ENCODE measurements at places on chromosomes 13 and 19.

GRCh38 chr13:111281751-111282311 lies 38.6 kb upstream of the TEX29 start:
- DNase-seq, result no peak

DNA sequence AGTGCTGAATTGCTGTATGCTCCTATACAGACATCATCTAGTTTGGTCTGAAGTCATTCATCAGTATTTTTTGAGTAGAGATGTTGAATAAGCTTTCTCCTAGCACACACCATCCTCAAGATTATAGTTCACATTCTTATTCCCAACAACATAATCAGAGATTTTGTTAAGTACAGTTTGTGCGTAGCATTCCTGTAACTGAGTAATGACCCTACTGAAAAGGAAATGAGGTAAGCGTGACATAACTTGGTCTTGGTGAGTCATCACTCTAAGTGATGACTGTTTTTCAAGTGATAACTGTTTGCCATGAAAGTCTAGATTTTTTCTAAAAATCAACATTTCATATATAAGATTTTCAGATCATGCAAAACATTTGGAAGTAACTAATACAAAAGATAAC lies 18.5 kb upstream of the FAM216B start:
- DNase-seq, result no peak

- DNase-seq, result no peak
Measured at GRCh38 chr13:22765547-22765946, 415.2 kb upstream of the SGCG start.

- no peak for DNase-seq
Measured at GRCh38 chr19:45764945-45765701, 3.9 kb downstream of the SIX5 start.

DNA sequence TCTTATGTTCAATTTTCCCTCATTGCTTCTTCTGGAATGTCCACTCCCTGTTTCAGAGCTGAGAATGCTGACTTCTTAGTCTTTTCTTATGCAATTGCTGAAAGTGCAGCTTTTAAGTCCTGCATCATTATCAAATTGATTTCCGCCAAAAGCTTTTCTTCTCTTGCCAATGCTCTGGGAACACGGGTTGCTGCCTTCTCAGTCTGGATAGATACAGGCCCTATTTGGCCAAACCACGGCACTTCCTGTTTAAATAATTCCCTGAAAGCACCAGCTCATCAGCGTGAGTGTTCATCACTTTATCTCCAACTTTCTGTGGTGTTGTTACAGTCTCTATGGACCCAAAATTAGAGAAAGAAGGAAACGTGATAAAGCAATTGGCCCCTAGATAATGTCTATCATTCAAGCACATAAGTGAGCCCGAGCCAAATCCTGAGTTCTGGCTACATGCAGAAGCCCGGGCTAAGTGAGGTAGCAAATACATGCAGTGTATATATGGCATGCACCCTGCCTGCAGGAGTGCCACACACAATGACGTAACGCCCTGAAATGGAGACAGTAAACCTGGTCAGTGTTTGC lies 85.7 kb downstream of the CYSLTR2 start:
- no peak for DNase-seq

- DNase-seq, result peak; percentile 81
Measured at GRCh38 chr19:47445937-47446402, 25.7 kb downstream of the SLC8A2 start.

GRCh38 chr13:95226050-95226449 lies 75.2 kb downstream of the ABCC4 start:
- no peak for DNase-seq

- no peak for DNase-seq
Measured at GRCh38 chr13:25420161-25420560, 48.4 kb downstream of the ATP8A2 start.

DNA sequence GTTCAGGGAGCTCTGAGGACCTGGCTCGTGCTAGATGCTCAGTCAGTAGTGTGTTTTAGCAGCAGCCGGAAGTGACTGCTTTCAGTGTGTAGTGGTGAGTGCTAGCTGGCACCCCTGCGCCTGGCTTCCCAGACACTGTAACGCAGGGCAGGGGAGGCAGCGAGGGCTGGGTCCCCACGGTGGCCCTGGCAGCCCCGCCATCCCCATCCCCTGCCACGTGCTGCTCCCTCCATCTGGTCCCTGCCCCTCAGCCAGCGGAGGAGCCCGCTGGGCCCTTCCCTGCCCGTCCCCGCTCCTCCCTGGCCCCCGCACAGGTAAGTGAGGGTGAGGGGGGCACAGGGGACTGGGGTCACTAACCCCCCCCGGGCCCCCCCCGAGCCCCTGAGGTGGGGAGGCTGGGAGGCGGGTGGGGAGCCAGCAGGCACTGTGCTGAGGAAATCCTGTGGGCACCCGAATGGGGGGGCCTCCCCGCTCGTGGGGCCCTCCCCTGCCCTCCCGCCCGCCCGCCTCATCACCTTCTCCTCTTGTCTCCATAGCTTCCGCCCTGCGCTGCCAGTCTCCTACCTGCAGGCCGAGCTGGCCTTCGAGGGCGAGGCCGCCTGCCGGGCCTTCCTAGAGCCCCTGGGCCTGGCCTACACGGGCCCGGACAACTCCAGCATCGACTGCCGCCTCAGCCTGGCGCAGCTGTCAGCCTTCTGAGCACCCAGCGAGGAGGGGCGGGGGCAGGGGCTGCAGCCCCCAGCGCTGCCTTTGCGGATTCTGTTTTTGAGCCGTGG lies 3.2 kb downstream of the LENG9 start:
- no peak for DNase-seq

DNA sequence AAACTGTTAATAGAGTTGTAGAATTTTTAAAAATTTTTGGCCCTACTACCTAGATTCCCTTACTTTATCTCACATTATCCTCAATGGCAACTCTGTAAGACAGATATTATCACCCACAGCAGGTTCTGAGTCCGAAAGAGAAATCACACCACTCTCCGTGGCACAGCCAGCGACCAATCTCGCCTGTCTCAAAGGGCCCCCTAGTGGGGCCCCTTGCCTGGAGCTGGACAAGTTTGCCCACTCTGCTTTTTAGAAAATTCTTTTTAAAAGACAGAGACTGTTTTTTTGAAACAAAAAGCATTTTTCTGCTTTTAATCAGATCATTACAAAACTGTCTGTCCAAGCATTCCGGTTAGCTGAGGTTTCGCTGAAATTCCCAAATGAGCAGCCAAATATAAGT lies 21.7 kb downstream of the PHF11 start:
- no peak for DNase-seq

DNA sequence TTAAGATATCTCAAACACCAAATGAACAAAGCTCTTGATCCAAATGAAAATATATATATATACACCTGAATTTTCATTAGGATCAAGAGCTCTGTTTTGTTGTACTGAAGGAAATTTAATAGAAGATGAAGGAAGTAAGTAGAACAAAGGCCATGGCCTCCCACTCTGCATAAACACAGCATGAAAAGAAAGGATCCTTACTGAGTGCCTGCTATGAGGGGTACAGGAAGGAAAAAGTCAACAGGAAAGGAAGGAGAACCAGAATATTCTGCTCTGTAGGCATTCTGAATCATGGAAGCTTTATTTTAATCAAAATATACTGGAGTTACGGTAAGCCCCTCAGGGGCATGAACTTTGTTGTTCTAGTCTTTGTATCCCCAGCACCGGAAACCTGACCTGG lies 22.1 kb downstream of the TMTC4 start:
- DNase-seq, result no peak

DNA sequence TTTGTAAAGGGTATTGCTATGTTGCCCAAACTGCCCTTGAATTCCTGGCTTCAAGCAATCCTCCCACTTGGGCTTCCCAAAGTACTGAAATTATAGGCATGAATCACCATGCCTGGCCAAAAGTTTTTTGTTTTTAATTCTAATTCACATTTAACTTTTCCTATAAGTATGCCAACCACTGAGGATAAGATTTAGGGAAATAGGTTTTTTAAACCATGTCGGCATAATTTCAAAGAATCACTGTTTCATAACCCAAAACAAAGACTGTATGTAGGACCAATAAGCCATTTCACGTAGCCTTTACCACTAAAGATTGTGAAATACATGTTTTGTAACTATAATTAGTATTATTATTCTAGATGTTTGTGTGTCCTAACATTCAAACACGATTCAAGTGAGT lies 8.2 kb downstream of the ZDHHC20 start:
- no peak for DNase-seq

DNA sequence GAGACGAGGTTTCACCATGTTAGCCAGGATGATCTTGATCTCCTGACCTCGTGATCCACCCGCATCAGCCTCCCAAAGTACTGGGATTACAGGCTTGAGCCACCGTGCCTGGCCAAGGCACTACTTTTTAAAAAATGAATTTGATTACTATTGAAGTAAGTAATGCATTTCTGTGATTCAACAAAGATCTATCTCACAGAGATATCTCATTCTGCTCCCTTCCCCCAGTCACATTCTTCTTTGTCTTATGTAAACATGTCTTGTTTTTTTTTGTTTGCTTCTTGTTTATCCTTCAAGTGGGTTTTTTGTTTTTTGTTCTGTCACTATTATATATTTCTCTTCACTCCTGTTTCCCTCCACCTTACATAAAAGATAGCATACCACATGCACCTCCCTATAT lies 6.6 kb downstream of the ZNF146 start:
- DNase-seq, result no peak

DNA sequence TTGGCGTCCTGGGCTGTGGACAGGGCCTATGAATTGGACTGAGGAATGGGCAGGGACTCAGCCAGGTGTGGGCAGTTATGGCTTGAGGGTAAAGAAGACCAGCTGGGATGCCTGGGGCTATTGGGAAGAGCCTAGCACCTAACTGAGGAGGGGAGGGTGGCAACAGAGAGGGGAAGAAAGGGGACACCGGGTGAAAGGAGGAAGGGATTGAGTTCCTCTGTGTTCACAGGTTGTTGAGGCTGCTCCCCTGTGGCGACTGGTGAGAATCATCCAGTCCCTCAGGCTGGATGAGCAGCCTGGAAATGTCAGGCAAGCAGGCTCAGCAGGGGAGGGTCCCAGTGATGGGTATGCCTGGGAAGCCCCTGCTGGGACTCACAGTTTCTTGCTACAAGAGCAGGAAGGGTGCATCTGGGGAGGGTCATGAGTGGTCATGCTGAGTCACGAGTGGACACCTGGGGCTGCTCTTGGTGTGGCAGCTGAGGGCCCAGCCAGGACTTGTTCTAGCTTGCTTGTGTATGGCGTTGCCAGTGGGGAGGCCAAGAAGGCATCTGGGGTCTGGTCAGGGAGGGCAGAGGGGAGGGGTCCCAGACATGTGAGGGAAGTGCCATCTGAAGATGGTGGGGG lies 1.4 kb downstream of the ZNF324 start:
- DNase-seq, result no peak

DNA sequence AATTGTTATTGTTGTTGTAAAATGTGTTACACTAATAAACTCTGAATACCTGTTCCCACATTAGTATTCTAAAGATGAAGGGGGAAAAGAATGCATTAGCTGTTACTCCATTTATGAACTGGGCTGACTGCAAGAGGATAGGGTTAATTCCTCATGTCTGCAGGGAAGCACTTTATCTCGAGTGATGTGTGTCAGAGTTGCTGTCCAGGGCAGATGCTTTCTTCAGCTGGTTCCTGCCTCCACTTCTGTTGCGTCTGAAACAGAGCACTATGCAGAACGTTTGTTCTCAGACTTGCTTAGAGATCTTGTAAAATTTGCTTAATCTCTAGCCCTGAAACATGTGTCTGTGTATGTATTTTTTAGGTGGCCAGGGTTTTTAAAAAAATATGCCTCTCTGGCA lies 318.8 kb downstream of the SPRY2 start:
- no peak for DNase-seq

- no peak for DNase-seq
Measured at GRCh38 chr13:99992949-99993351, 11.4 kb downstream of the ZIC2 start.

- no peak for DNase-seq
Measured at GRCh38 chr13:105345131-105345530, 1190.3 kb downstream of the EFNB2 start.

- no peak for DNase-seq
Measured at GRCh38 chr13:100178309-100178708, 89.4 kb downstream of the PCCA start.

DNA sequence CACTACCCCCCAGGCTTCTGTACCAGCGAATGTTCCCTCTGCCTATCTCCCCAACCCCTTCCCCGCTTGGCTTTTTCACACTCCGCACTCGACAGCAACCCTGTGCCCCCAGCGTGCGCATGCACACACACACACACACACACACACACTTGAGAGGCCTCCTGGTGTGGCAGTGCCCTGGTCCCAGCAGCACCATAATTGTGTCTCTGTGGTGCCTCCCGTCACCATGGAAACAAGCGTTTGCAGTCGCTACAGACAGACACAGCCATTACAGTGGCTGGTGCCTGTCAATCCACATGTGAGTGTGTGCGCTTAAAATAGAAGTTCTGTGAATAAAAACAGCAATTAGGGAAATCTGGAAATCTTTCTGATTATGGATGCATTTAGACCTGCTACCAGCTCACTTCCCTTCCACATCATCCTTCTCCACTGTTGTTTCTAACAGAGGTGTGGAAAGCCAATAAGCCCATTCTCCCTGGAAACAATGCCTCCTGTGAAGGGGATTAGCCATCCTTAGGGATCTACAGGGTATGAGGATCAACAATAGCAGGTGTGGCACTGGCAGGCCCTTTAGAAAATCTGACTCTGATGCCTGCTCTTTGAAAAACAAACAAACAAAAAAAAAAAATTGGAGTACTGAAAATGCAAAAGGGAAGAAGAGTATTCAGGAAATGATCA lies 146.3 kb downstream of the DCLK1 start:
- DNase-seq, result peak; percentile 60

DNA sequence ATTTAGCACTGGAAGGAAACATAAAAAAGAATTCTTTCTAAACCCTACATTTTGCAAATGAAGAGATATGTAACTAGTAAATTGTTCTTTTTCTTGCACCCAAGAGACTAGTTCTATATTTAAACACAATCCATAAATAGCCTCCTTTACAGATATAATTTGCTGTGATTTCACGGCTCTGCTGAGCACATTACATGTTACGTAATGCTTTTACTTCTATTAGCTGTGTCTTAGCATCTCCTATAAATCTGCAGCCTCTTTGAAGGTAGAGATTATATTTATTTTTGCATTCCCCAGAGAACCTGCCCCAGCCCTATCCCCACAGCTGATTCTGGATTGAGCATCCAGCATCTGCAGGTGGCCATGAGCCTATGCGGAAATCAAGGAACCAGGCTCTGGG lies 32.2 kb downstream of the LACC1 start:
- DNase-seq, result no peak

DNA sequence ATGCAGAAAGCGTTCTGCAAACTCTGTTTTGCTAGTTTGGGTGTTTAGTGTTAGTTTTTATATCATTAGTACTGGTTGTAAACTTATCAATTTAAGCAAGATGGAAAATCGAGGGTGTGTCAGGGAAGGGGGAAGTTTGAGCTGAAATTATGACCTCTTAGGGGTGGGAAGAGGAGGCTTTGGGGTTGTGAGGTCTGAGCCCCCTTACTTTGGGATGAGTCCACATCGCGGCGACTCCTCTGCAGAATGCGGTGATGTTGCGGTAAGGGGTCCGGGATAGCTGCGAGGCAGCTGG lies 743 bp upstream of the NDUFS7 start:
- DNase-seq, result no peak

DNA sequence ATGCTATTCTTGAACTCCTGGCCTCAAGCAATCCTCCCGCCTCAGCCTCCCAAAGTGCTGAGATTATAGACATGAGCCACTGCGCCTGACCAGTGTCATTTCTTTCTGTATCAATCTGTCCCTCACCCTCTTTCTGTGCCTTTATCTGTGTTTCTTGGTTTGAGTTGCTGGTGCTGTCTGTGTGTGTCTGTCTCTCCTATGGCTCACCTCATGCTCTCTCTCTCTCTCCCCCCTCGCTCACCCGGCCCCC lies 9.9 kb downstream of the IRF2BP1 start:
- DNase-seq, result no peak
